PC-3 (cell line): ENCODE measurements at places on chromosomes 1 and 21. TPM values are rescaled to one million over a fixed set of nuclear protein-coding genes. Genes with fewer than 3 reads are reported as not detected.

FRRS1 gene
- 14.5 and 16.3 TPM in 2 replicates for total RNA-seq

DPH5 gene
- total RNA-seq = 24.9 and 32.8 TPM in 2 replicates

LCE2A gene
- not detected in 2 replicates for total RNA-seq

KLHDC7A gene
- total RNA-seq = not detected in 2 replicates

DNTTIP2 gene
- 47.8 and 47.9 TPM in 2 replicates for total RNA-seq

AMY1C gene
- total RNA-seq = not detected in 2 replicates

MPL gene
- total RNA-seq = 0.35 TPM in 1 of 2 replicates, not detected in the other

GRCh38 chr1:9340864-9341263 is 48.2 kb downstream of the SPSB1 start:
- H3K27ac ChIP-seq = no peak overlapping the region
- no peak overlapping the region for H3K4me3 ChIP-seq

DNA sequence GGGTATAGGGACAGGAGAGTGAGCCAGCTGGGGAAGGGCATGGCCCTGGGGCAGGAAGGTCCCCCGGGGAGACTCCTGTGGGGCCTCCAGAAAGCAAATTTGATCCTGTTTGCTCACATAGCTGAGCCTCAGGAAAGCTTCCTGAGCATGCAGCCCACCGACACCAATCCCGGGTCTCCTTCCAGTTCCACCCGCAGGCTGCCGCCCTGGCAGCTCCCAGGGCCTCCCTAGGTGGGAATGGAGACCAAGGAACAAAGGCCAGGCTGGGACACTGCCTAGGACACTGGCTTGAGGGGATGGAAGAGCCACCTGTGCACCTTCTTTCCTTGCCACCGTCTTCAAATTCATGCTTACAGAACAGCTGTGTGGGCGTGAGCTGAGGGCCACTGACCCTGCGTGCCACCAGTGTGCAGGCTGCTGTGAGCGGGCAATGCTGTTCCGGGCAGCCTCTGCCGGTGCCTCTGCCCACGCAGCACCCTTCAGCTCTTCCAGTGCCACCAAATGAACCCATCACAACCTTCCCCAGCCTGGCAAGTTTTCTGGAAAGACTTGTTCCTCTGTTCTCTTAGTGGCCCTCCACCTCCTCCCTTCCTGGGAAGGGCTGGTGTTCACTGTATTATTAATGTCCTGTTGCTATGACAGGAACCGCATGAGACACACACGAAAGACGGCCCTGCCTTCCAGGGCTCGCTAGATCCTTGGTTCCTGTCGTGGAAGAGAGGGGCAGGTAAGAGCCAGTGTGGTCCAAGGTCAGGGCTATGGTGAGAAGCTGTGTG is 53.6 kb downstream of the ACBD3 start:
- H3K4me3 ChIP-seq = no peak overlapping the region
- no peaks in the 10 kb centered on the region for H3K36me3 ChIP-seq
- H3K4me1 ChIP-seq = peaks cover 25% of the 10 kb centered on the region
- peak overlapping the region; percentile 62 for H3K27ac ChIP-seq

GRCh38 chr1:158150523-158150922 is 30.2 kb upstream of the CD1D start:
- H3K36me3 ChIP-seq = no peaks in the 10 kb centered on the region
- H3K27me3 ChIP-seq = peaks cover 81% of the 10 kb centered on the region
- H3K4me1 ChIP-seq = no peaks in the 10 kb centered on the region
- no peak for DNase-seq
- no peak overlapping the region for H3K27ac ChIP-seq

GRCh38 chr1:110857964-110858948 is 14.7 kb upstream of the CD53 start:
- H3K27ac ChIP-seq = no peak overlapping the region
- peak; percentile 39 for DNase-seq
- no peaks in the 10 kb centered on the region for H3K4me1 ChIP-seq
- no peaks in the 10 kb centered on the region for H3K36me3 ChIP-seq

DNA sequence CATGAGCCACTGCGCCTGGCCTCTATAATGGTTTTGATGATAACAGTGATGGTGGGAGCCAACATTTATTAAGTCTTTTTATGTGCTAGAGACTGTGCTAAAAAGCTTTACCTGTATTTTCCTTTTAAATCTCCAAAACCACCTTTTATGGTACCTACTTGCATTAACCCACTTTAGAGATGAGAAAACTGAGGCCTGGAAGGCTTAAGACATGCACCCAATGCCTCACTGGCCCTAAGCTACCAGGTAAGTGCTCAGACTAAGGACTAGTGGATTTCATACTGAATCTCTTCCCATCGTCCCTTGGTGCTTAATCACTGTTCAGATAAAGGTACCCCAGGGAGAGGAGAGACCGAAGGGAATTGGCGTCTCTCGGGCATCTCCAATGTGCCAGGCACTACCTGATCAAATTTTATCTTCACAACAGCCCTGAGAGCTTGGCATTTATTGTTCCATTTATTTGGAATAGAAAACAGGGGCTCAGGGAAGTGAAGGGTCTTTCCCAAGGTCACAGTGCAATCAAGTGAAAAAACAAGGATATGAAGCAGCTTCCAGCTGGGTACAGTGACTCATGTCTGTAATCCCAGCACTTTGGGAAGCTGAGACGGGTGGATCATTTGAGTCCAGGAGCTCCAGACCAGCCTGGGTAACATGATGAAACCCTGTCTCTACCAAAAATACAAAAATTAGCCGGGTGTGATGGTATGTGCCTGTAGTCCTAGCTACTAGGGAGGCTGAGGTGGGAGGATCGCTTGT is 84.2 kb downstream of the LACTBL1 start:
- DNase-seq = peak; percentile 10
- peaks cover 7% of the 10 kb centered on the region; the same call in 1 of the 2 replicates for H3K4me1 ChIP-seq
- no peak overlapping the region for H3K27ac ChIP-seq
- no peak overlapping the region for H3K4me3 ChIP-seq

- H3K27ac ChIP-seq = no peak overlapping the region
- peaks cover 68% of the 10 kb centered on the region for H3K36me3 ChIP-seq
- no peaks in the 10 kb centered on the region for H3K27me3 ChIP-seq
- no peak for DNase-seq
- H3K4me3 ChIP-seq = no peak overlapping the region
Observed at GRCh38 chr1:182885591-182885990, 46.4 kb downstream of the DHX9 start.

DNA sequence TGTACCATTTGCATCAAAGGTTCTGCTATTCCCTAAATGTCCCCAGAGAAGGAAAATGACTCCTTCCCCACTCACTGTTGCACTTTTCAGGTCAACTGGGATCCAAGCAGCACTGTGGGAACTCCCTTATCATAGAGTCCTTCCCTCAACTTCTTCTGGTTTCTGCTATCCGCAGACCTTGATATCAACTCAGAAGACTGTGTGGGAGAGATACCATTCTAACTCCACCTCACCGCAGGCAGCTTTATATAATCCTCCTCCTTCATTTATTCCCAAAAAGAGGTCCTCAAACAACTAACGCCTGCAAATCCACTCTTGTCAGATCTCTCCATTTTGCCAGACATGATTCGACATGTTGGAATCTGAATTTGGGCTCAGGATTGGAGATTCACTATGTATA is 27.3 kb downstream of the LHX9 start:
- no peak overlapping the region for H3K4me3 ChIP-seq
- no peak overlapping the region for H3K27ac ChIP-seq
- no peak for DNase-seq
- no peaks in the 10 kb centered on the region for H3K27me3 ChIP-seq
- H3K36me3 ChIP-seq = no peaks in the 10 kb centered on the region
- no peaks in the 10 kb centered on the region for H3K4me1 ChIP-seq

GRCh38 chr1:154142358-154142757 is 12.5 kb downstream of the NUP210L start:
- no peak overlapping the region for H3K27ac ChIP-seq
- no peak for DNase-seq
- H3K4me1 ChIP-seq = no peaks in the 10 kb centered on the region
- no peaks in the 10 kb centered on the region for H3K27me3 ChIP-seq
- H3K36me3 ChIP-seq = no peaks in the 10 kb centered on the region
- H3K4me3 ChIP-seq = no peak overlapping the region

GRCh38 chr1:175478217-175478616 is 265.2 kb downstream of the TNR start:
- DNase-seq = no peak
- no peaks in the 10 kb centered on the region for H3K27me3 ChIP-seq
- no peaks in the 10 kb centered on the region for H3K36me3 ChIP-seq
- no peak overlapping the region for H3K4me3 ChIP-seq

GRCh38 chr1:37556712-37557196 is at the start of gene DNALI1:
Gene DNALI1, plus strand, starts transcription at chr1:37556940. Its CDS starts 55 bp downstream, at chr1:37556995.
- no peak within 1 kb of the TSS for H3K27ac ChIP-seq
- peaks cover 16% of the 10 kb centered on the region for H3K4me1 ChIP-seq
- no peaks in the 10 kb centered on the region for H3K27me3 ChIP-seq
- no peak within 1 kb of the TSS for H3K4me3 ChIP-seq
- peak; percentile 34 for DNase-seq

GRCh38 chr1:208174200-208174599 is 70.0 kb downstream of the PLXNA2 start:
- H3K36me3 ChIP-seq = no peaks in the 10 kb centered on the region
- H3K4me3 ChIP-seq = no peak overlapping the region
- DNase-seq = no peak

DNA sequence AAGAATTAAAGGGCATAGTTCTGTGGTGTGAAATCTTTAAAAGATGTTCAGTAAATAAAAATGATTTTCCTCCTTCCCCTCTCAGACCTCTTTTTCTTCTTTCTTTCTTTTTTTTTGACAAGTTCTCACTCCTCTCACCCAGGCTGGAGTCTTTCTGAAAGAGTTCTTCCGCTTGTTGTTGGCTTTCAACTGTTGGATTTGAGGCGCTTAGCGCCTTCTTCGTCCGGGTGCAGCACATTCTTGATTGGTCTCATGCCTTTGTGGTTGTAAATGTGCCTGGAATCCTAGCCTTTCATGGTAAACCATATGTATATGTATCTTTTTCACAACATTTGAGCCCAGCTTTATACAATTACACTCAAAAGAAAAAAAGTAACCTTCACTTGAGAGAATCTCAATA is 980 bp upstream of the METTL18 start:
- no peak for DNase-seq
- H3K4me1 ChIP-seq = peaks cover 33% of the 10 kb centered on the region
- H3K27me3 ChIP-seq = no peaks in the 10 kb centered on the region
- H3K27ac ChIP-seq = no peak overlapping the region
- H3K36me3 ChIP-seq = peaks cover 6% of the 10 kb centered on the region; the same call in 1 of the 2 replicates
- H3K4me3 ChIP-seq = peak overlapping the region; percentile 83
